ENCODE measurements at places on chromosomes 3 and 15.

- no peak for DNase-seq
Observed at GRCh38 chr3:48278884-48279559, 38.1 kb downstream of the ZNF589 start.

DNA sequence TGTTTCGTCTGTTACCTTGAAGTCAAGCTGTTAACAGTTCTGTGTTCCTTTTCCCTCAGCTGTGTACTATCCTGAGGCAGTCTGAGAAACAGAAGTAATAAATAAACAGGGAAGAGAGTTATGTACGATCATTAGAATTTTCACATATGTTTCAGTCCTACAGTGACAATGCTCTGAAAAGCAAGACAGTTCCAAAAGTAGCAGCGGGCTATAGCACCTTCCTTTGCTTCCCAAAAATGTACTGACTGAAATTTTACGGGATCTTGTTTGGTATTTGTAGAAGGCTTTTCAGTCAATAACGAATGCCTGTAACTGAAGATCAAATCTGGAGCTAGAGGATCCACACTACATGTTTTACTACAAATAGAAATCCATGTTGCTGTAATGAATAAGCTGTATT lies 428.1 kb downstream of the PYDC2 start:
- no peak for DNase-seq

DNA sequence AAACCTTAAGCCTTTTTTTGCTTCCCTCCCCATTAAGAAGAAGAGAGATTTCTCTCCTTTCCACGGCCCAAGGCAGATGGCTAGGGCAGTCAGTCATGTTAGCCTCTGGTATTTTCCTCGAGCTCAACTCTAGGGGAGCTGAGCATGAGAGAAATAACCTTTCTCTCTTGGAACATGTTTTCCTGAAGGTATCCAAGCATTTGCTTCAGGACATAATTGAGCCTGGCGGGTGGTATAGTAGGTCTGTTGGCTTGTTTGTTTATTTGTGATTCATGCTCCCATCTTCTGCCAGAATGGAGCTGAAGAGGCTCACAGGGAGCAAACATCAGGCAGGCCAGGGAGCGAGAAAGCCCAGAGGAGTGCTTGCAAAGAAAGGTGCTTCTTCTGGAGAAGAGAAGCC lies 102.5 kb downstream of the MESD start:
- no peak for DNase-seq

DNA sequence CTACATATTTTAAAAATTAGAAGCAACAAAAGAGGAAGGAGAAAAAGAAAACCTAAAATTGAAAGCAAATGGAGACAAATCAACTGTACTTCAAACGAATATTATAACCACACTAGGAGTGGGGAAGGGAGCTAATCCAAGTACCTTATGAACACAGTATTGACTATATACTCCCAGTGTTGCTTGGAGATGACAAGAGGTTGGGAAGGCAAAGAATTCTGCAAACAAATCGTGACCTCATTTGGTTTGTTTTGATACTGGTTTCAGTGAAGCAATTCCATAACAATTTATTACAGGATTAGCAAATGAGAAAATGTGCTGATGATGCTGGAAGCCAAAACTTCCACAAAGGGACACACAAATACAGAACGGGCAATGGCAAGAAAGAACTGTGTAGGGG lies 268.1 kb downstream of the ULK4 start:
- DNase-seq, result no peak

GRCh38 chr3:19030522-19030839 lies 117.8 kb upstream of the KCNH8 start:
- no peak for DNase-seq

DNA sequence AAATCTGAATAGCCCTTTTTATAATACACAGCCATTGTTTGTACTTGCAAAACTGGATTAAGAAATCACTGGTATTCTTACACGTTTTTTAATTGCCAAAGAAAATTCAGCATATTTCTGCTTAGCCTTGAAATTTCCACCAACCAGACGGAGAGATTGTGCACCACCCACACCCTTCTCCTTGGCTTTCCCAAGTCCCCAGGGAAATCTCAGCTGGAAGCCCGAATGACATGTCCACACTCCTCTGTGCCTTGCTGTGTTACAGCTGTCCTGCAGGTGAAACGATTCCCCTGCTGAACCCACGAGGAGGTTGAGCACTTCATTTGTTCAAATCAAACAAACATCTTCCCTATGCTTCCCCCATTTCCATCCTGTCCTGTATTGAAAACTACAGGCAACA lies 49.6 kb upstream of the PPARG start:
- DNase-seq, result no peak

DNA sequence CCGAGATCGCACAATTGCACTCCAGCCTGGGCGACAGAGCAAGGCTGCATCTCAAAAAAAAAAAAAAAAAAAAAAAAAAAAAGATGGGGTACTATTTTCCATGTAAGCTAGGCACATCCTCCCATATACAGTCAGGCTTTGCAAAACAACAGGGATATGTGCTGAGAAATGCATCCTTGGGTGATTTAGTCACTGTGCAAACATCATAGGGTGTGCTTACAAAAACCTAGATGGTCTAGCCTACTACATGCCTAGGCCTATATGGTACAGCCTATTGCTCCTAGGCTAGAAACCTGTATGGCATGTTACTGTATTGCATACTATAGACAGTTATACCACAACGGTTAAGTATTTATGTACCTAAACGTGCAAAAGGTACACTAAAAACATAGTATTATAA lies 75.0 kb downstream of the TTBK2 start:
- no peak for DNase-seq

DNA sequence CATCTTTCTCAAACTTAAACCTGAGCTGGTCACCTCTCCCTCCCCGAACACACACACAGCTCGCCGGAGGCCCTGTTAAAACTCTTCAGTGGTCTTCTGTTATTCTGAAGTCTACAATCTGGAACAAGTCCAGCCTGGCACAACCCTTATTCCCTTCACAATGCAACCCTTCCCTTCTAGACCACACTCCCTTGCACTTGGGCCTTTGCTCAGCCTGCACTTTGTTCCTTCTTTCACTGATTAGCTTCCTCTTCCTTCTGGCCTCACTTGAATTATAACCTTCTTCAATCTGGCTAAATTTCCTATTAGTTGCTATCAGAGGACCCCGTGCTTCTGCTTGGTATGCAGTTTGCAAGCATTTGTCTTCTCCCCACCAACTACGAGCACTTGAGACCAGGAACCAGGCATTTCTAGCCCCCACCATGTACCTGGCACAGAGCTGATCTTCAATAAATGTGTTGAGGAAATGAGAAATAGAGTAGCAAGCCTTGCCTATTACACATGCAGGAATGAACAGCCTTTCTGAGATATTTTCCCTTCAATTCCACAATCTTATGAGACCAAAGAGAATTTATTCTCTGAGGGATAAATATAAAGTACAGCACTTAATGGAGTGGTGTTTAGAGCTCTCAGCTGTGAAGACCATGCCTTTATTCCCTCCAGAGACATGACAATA lies 663.1 kb upstream of the ADAMTS9 start:
- DNase-seq, result no peak

GRCh38 chr15:95295896-95296625 lies 1034.4 kb upstream of the NR2F2 start:
- DNase-seq, result no peak

GRCh38 chr3:58180940-58181587 lies 29.7 kb downstream of the DNASE1L3 start:
- no peak for DNase-seq

DNA sequence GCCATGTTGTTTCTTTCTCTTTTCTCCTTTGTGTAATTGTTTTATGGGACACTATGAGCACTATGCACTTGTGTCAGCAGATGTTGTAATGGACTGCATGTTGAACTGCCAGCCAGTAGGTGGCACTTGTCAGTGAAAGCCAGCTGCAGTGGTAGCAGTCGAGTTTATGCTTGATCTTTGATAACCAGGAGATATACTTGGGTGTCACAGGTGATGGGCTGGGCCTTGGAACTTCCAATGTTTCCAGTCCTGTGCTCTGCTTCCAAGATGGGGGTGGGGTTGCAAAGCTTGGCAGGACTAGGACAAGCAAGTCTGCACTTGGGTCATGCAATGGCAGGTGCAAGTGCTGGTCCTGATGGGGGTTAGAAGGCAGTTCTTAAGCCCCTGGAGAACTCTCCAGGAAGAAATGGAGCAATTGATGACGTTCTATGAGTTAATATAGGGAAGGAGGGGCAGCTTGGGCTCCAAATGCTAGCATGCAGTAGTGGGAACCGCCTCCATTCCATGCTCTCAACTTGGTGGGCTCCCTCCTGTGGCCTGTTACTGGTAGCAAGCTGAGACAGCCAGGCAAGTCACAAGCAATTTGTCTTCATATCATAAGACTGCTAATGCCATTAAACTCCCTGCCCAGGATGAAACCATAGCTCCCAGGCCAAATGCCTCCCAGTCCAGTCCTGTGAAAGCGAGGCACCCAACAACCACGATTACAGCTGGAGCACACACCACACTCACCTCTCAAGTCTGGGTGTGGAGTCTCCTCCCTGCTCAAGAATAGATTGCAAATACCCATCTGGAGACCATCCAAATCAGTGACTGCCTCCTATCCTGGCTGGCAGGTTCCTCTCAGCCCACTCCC lies 287.2 kb downstream of the CGGBP1 start:
- DNase-seq, result no peak

GRCh38 chr3:159069091-159069490 lies 267.2 kb downstream of the MFSD1 start:
- DNase-seq, result no peak

DNA sequence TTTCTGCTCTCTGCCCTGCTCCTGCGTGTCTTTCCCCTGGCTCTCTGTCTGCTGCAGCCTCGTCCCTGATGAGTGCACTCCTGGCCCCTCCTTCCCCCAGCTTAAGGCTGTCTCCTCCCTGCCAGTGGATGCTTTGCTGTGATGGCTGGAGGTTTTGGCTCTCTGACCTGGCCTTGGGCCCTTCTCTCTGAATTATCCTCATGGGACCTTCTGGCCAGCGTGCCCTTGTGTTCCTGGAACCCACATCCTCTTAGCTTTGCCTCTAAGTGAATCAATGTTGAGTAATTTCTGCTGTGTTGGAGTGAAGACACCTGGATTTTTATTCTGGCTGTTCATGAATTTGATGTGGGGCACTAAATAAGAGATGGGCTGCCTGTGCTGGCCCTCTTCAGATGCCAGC lies 9.8 kb upstream of the TNFAIP8L3 start:
- no peak for DNase-seq

- DNase-seq, result no peak
Observed at GRCh38 chr3:50620420-50620819, 3.5 kb downstream of the MAPKAPK3 start.

Data from left renal pelvis (tissue), 4 donors.